ENCODE measurements at places on chromosomes 2 and 18. TPM values are rescaled to one million over a fixed set of nuclear protein-coding genes. Genes with fewer than 3 reads are reported as not detected.
A peak's percentile ranks its signal among the peaks of the same experiment; 100 is the strongest.

- no peaks in the 10 kb centered on the region for H3K36me3 ChIP-seq
- H3K27me3 ChIP-seq = no peaks in the 10 kb centered on the region
- H3K27ac ChIP-seq = peak overlapping the region; percentile 82
- H3K4me1 ChIP-seq = no peaks in the 10 kb centered on the region
- H3K4me3 ChIP-seq = no peak overlapping the region
These were observed 46.3 kb downstream of the MTCL1 start for GRCh38 chr18:8751692-8752091.

Gene TUBA3E
- total RNA-seq = not detected

Gene SERPINB4
- total RNA-seq = not detected

Gene ZNF521
- total RNA-seq = 16.5 TPM

GRCh38 chr18:21955757-21956652, 213.4 kb upstream of the GATA6 start:
- no peak overlapping the region for H3K4me3 ChIP-seq
- H3K27me3 ChIP-seq = no peaks in the 10 kb centered on the region
- no peaks in the 10 kb centered on the region for H3K36me3 ChIP-seq
- H3K4me1 ChIP-seq = no peaks in the 10 kb centered on the region
- peak; percentile 91 for DNase-seq

- H3K4me1 ChIP-seq = no peaks in the 10 kb centered on the region
- no peak overlapping the region for H3K4me3 ChIP-seq
- H3K27ac ChIP-seq = no peak overlapping the region
- H3K36me3 ChIP-seq = no peaks in the 10 kb centered on the region
- no peak for DNase-seq
These were observed 221.5 kb downstream of the TFCP2L1 start for GRCh38 chr2:121063471-121063870.

GRCh38 chr2:237998530-237998929, 31.7 kb downstream of the UBE2F start:
- H3K27ac ChIP-seq = no peak overlapping the region
- H3K36me3 ChIP-seq = peaks cover 4% of the 10 kb centered on the region
- no peak for DNase-seq
- H3K4me3 ChIP-seq = no peak overlapping the region

Gene GYPC
- total RNA-seq = 43.6 TPM

- no peak overlapping the region for H3K4me3 ChIP-seq
- H3K4me1 ChIP-seq = no peaks in the 10 kb centered on the region
- no peaks in the 10 kb centered on the region for H3K27me3 ChIP-seq
- DNase-seq = no peak
- no peaks in the 10 kb centered on the region for H3K36me3 ChIP-seq
These were observed 61.4 kb downstream of the DPP4 start for GRCh38 chr2:162012565-162013058.

DNA sequence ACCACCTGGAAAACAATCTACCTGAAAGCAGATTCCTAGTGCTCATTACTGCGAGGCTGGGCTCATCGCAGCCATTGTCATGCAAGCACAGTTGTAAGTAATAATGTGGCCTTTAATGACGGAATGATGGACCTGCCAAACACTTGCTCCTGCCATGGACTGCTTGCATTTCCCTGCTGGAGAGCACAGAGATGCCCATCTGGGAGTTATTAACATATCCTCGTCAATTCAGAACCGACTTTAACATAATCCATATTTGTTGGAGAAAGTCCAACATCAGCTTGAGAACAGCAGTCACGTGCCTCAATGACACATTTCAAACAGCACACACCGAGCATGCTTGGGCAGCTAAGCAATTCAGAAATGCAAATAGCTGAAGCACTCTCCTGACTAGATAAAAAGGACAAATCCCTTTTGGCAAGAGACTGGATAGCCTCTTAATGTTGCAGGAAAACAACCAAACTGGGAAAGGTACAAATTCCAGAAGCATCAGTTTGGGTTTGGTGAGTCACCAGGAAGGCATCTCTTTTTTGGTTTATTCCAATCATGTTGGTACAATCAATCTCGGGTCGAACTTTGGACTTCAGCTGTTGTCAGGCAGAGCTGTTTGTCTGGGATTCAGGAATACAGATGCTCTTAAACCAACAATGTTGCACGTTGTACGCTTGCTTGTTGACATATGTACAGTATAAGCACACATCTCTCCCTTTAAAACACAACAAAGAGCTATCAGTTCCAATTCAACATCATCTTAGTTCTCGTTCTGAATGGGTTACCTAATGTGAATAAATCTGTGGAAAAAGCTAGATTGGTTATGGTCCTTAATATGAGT, 395.8 kb downstream of the LNPK start:
- H3K27me3 ChIP-seq = no peaks in the 10 kb centered on the region
- DNase-seq = peak; percentile 26
- H3K27ac ChIP-seq = no peak overlapping the region
- H3K4me3 ChIP-seq = no peak overlapping the region
- H3K4me1 ChIP-seq = no peaks in the 10 kb centered on the region

All from stomach (tissue), 19 donors.